Stimulated activated CD8-positive, alpha-beta memory T cell treated with anti-CD3 and anti-CD28 coated beads, Interleukin-7, amount 100 ng/mL, for 1 hour (primary cell): ENCODE measurements at places on chromosomes 7 and 10.

DNA sequence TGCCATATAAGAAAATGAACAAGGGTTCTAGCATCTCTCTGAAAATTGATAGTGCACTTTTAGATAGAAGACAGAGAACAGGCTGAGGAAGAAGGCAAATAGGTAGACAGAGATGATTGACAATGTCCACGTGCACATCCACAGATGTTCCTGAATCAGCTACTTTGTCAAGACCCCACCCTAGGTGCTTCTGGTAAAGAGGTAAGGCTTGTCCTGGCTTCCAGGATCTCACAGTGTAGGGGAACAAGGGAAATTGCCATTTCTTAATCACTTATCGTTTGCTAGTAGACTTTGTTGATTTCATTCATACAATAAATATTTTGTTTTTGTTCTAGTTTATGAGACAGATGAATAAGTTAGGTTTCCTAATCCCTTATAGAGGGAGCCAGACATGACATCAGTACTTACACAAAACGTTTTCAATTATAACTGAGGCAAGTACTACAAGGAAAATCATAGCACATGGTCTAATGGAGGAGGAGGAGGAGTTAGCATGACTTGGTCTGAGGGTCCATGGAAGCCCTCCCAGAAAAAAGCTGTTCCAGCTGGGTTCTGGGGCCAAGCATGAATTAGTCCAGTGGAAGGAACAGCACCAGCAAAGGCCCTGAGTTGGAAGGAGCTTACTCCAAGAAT is 115.9 kb upstream of the ARID5B start:
- DNase-seq: no peak

GRCh38 chr7:135536150-135536549 is 21.6 kb upstream of the NUP205 start:
- no peak for DNase-seq

DNA sequence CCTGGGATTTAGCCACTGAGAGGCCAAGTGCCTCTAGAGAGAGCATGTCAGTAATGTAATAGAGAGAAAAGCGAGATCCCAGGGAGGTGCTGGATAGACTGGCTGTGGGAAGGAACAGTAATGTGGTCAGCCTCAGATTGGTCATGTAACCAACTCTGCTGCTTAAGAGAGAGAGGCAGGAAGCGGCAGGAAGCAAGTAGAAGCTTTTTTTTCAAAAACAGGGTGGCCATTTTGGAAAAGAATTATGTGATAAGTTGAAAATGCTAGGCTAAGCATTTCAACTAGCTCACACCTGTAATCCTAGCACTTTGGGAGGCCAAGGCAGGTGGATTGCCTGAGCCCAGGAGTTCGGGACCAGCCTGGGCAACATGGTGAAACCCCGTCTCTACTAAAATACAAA is 3.7 kb upstream of the PCOLCE start:
- no peak for DNase-seq

- DNase-seq: no peak
Observed at GRCh38 chr7:132977234-132977633, 104.7 kb downstream of the CHCHD3 start.

GRCh38 chr7:46572691-46573090 is 651.6 kb upstream of the IGFBP3 start:
- no peak for DNase-seq

DNA sequence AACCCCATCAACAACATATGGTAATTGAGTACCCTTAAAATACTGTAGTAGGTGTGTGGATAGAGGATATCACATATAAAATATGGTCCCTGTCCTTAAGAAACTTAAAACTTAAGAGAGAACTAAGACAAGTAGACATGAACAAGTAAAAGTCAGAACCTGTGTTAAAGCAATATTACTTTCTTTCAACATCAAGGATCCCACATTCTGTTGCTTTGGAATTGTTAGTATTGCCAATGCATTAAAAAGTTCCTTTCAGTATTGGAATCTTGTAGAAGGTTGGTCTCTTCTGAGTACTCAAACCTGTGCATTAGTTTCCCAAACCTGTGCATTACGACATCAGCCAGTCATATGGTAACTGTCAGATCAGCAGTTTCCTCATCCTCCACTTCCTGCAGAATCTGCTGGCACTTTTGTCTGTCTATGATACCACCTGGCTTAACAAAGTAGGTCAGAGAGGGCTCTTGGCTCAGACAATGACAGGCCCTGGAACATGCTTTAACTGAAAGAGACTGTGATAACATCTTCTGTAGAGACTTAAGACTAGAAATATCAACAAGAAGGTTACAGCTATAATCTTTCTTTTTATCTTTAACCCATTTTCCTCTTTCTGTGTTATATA is 56.5 kb downstream of the CCDC71L start:
- DNase-seq: no peak

- no peak for DNase-seq
Observed at GRCh38 chr10:111104811-111105210, 28.0 kb downstream of the ADRA2A start.

DNA sequence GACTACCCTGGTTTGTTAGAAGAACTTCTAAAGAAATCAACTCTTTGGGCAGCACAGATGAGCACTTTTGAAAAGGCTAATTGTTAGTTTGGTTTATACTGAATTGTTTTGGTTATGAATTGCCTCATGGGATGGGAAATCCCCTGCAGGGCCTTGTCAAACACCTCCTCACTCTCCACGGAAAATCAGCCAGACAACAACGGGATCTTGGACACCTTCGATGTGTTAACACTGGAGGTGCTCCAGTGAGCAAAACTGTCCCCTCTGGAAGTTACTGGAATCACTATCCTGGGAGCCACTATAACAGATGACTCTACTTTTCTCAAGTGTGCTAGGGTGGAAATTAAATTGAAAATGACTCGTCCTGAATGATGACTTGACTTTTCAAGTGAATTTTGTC is 38.7 kb downstream of the CDK6 start:
- no peak for DNase-seq

DNA sequence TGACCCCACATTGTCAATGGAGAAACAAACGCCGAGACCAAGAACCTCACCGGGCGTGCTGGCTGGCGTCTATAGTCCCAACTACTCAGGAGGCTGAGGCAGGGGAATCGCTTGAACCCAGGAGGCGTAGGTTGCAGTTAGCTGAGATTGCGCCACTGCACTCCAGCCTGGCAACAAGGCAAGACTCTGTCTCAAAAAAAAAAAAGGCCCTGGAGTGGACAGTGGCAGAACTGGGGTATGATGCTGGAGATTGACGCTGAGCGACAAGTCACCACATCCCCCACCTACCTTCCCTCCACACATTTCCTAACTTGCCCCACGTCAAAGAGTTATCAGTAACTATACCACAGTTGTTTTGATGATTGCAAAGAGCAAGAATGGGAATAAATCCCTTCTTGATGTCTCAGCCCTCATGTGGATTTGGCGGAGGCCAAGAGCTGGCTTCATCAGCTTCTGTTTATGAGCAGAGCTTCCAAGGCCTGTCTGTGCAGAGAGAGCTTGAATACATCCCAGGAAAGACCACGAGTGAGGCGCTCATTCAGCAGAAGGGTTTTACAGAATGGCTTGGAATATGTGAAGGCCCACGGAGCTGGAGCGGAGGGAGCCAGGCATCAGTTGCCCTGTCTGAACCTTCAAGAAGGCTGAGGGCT is 28.0 kb upstream of the TNS3 start:
- DNase-seq: no peak

- DNase-seq: no peak
Observed at GRCh38 chr7:80150611-80151273, 16.1 kb downstream of the GNAI1 start.

GRCh38 chr10:43200538-43201390 is 62.5 kb downstream of the CSGALNACT2 start:
- no peak for DNase-seq

DNA sequence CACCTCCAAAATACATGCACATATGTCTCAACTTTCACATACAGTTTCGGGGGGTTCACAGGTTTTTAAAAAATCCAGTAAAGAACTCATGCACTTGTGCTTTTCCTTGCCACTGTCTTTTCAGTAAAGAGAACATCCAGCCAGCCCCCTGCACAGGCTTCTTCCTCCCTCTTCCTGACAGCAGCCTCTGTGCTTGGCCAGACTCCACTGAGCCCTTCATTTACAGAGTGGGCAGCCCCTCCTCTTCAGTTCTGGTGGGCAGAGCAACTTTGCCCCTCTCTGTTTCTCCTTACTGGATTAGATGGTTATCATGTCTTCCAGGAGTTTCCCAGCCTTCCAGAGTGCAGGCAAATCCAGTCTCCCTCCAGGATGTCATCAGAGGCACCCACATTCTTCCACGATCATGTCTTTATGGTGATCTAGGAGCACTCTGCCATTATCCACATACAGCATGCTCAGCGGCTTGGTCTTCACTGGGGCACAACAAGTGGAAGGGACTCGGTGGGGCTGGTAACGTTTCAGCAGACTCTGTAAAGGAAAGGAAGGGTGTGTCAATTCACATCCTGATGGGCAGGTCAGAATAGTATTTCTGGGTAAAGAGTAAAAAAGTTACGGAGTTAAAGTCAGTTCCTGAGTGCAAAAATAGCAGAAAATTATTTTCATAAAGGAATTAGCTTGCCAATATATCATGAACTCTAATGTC is 8.8 kb downstream of the NODAL start:
- no peak for DNase-seq

DNA sequence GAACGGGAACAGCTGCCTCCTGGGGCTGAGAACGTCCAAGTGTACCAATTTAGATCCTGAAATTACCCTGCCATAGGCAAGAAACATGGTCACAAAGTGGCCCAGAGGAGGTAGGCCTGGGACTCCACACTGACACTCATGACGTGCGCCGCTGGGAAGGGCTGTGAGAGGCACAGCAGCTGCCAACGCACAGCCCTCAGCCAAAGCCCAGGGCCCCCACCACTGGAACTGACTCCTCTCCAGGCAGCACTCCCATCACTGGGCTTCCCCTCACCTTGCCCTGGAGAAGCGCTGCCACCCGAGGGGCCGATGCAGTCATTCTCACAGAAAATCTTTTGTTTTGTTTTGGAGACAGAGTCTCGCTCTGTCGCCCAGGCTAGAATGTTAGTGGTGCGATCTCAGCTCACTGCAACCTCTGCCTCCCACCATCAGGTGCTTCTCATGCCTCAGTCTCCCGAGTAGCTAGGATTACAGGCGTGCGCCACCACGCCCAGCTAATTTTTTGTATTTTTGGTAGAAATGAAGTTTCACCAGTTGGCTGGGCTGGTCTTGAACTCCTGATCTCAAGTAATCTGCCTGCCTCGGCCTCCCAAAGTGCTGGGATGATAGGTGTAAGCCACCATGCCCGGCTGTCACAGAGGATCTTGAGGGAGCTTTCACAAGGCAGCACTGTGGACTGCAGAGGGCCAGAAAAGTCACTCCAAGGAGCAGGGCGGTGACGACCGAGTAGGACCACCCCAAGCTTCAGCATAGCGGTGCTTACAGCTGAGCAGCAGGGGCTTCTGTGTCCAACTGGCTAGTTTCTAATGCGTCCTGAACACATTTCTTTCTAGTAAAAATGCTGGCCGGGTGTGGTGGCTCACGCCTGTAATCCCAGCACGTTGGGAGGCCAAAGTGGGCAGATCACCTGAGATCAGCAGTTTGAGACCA is 13.5 kb downstream of the GUSB start:
- DNase-seq: no peak

GRCh38 chr10:94546901-94547185 is 1.3 kb downstream of the HELLS start:
- DNase-seq: no peak

- DNase-seq: no peak
Observed at GRCh38 chr10:70974351-70974901, 86.1 kb upstream of the PCBD1 start.

DNA sequence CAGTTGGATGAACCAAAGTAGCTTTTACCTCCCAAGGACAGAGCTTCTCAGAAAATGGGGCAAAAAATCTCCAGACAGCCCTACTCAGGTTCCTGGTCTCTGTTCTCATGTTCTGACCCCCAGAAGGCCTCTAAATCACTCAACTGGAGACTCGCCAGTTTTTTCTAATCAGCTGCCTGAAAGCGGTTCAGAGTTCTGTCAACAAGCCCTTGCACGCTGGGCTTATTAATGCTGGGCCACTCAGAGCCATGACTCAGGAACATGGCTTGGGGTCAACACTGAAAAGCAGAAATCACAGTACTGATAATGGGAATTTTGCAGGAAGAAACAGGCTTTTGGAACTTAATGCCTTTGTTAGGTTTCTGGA is 15.3 kb downstream of the ECHDC3 start:
- DNase-seq: no peak

DNA sequence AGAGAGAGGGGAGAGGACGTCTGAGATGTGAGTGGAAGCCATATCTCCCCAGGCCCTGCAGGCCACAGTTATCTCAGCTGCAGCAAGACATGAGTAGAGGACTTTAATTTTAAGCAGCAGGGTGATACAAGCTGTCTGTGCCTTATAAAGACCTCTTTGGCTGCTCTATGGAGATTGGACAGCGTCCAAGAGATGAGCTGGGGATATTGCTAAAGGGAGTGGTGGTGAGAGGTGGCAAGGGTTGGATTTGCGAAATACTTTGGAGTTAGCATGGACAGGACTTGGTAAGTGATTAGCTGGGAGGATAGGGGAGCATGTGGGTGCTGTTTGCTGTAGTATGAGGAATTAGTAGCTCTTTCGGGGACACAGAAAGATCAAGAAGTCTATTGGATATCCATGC is 191.8 kb downstream of the CACNB2 start:
- DNase-seq: no peak

DNA sequence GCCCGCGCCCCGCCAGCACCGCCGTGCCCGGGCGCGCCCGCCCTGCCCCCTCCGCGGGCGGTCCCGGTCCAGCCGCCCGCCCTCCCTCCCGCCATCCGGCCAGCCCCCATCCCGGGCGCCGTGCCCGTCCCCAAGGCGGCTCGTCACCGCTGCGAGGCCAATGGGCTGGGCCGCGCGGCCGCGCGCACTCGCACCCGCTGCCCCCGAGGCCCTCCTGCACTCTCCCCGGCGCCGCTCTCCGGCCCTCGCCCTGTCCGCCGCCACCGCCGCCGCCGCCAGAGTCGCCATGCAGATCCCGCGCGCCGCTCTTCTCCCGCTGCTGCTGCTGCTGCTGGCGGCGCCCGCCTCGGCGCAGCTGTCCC is at the start of gene HTRA1:
Gene HTRA1, plus strand, starts transcription at position 187 of the 362 bp plus-strand sequence. Its CDS starts 100 bp downstream, at position 287.
- DNase-seq: no peak

GRCh38 chr10:69466158-69466490 is 14.9 kb downstream of the TSPAN15 start:
- DNase-seq: no peak

- DNase-seq: peak; percentile 27
Observed at GRCh38 chr7:96321031-96321657, 754 bp downstream of the SLC25A13 start.

DNA sequence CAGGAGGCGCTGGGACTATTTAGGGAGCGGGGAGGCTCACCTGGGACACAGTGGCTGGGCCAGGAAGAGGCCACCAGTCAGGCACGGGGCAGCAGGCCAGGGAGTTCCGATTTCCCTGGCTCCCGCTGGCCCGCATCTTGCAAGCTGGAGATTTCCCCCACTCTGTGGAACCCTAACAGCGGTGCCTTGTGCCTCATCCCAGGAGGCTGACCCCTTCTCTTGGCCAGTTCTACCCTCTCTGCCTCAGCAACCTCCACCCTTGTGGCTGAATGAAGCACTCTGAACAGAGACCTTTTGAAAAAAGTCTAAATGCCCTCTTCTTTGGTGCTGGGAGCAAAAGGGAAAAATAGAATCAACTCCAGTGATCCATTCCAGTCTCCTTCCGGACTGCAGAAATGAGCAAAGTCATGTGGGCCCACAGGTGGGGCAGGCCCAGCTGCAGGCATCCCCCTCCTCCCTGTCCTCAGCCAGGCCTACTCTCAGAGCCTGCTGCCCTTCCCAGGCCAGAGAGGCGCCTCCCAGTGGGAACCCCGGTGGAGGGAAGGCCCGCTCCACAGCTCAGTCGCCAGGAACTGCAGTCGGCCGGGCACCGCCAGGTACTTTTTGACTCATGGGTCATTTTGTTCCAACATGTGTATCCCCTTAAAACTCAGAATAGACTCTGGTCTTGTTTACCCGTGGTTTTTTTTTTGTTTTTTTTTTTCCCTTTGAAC is 155.5 kb downstream of the ZNF248 start:
- no peak for DNase-seq

GRCh38 chr7:11779864-11780674 is 51.9 kb downstream of the THSD7A start:
- no peak for DNase-seq
